ENCODE measurements at places on chromosomes 2 and 18.

DNA sequence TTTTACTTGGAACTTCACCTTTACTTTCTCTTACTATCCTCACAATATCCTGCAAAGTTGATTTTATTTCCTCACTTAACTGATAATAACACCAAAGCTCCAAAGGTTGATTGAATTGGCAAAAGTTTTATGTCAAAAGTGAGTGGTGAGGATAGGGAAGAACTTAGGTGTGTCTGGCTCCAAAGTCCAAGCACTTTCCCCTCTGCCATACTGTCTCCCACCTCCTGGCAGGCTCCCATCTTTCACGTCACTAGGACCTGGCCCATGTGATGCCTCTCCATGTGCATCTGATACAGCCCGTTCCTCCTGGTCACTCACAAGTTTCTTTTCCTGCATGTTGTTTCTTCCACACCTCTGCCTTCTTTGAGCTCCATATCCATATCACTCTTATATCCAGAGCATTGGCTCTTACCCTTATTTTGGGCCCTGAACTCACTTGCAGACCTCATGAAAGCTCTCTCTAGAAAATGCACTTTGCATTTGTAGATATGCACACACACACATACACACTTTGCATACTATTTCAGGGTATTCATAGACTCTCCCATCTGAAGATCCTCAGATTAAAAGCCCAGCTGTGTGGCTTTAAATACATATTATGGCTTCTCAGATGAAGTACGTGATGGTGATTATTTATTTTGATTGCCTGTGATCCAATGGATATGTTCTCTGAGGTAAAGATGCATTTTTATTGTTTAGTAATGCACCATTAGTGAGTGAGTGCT, 12.3 kb downstream of the MEP1B start:
- no peak for DNase-seq

DNA sequence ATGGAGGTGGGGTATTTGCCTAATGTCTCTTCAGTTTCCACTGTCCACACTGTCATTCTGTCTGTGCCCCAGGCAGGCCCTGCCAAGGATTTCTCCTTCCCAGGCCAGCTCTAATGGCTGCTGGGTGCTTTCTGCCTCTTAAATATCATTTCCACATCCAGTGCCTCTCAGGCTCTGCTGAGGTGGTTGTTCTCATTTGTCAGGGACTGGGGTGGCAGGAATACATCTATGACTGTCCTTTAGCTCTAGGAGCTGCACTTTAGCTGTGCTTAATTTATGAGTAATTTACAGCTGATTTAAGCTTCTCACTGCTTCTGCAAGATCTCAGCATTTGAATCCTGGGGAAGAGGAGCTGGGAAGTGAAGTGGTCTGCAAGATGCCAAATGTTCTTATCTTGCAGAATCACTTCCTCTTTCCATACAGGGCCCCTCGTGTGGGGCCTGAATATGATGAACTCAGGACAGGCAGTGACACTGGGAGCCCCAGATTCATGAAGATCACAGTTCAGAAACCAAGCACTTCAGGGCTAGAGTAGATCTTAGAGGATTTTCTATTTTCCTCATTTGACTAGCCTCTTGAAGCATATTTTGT, 150.2 kb downstream of the FSHR start:
- DNase-seq = no peak

GRCh38 chr2:228675091-228675490, 493.6 kb upstream of the SPHKAP start:
- no peak for DNase-seq

- DNase-seq = no peak
Measured at GRCh38 chr2:101788995-101789970, 91.8 kb downstream of the MAP4K4 start.

DNA sequence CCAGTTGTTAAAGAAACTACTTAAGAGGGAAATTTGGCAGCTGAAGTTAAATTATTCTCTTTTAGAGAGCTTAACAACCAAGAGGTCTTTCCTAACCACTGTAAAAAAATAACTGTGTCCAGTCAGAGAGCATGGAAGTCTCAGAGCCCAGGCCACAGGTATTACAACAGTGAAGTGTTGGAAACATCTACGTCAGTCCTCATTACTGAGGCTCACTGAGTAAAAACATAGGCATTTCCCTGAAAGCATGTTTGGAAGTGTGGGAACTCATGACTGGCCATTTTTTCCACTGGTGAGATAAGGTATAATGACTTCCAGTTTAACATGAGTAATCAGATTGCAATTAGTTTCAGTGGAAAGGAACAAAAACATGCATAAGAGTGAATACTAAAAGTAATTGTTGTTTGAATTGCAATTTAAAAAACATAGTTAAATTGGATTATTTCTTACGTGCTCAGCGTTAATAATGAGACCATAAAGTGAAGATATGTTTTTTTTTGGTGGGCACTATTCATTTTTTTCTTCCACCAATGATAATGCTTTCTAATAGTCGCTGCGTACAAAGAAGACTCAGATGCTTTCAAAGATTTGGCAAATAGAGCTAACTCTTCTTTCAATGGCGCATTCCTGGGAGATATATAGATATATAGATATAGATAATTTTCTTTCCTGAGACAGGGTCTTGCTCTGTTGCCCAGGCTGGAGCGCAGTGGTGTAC, 60.8 kb downstream of the EFEMP1 start:
- DNase-seq = no peak

DNA sequence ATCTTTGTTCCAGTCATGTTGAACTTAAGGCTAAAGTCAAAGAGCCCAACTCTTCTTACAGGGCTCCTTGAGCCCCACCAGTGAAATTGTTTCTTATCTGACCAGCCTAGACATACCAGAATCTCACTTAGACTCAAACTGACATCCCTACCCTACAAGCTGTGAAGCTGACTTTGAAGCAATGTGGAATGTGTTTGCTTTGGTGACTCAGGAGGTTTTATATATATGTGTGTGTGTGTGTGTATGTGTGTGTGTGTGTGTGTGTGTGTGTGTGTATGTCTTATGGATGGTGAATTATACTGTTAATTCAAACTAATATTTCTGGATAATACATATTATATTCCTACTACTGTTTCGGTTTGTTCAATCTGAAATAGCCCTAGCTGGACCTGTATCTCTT, 67.3 kb downstream of the CAMKMT start:
- DNase-seq = no peak
